ENCODE measurements at places on chromosomes 1 and 21. TPM values are rescaled to one million over a fixed set of nuclear protein-coding genes. Genes with fewer than 3 reads are reported as not detected.

OR2M3 gene
- not detected for total RNA-seq

KDM5B gene
- total RNA-seq = 132 TPM

KRTAP21-2 gene
- total RNA-seq = not detected

PLA2G5 gene
- not detected for total RNA-seq

THRAP3 gene
- total RNA-seq = 146 TPM

LCE2C gene
- total RNA-seq = not detected

C1orf141 gene
- total RNA-seq = not detected

RAP1GAP gene
- total RNA-seq = 0.54 TPM

CTTNBP2NL gene
- total RNA-seq = 5.5 TPM

GBP4 gene
- 147 TPM for total RNA-seq

SPATC1L gene
- 7.7 TPM for total RNA-seq

PRAMEF14 gene
- total RNA-seq = not detected

CYP4X1 gene
- total RNA-seq = not detected

TMEM51 gene
- total RNA-seq = 0.10 TPM

FHAD1 gene
- not detected for total RNA-seq

UCHL5 gene
- total RNA-seq = 53.9 TPM

CASQ1 gene
- not detected for total RNA-seq

HOOK1 gene
- 2.9 TPM for total RNA-seq

CNN3 gene
- total RNA-seq = 3.1 TPM

PGBD5 gene
- not detected for total RNA-seq

NBPF26 gene
- 10.7 TPM for total RNA-seq

PROK1 gene
- not detected for total RNA-seq

ATP6V1G3 gene
- not detected for total RNA-seq

RGSL1 gene
- total RNA-seq = not detected

FAAH gene
- total RNA-seq = 4.1 TPM

CRYBG2 gene
- 3.8 TPM for total RNA-seq

LGR6 gene
- total RNA-seq = not detected

SHISA4 gene
- 1.8 TPM for total RNA-seq

TCEA3 gene
- total RNA-seq = 5.5 TPM

MATN1 gene
- total RNA-seq = 0.17 TPM

ANGPTL3 gene
- not detected for total RNA-seq

All from T-helper 1 cell treated with Interleukin-12 subunit alpha and Interleukin-12 subunit beta and Interleukin-4 antibody, amounts not matched to agents 30 ng/mL and 1 ng/mL, for 36 hours (primary cell).